ENCODE measurements at places on chromosomes 12 and 14.
A peak's percentile ranks its signal among the peaks of the same experiment; 100 is the strongest.

GRCh38 chr12:91397866-91398532 lies 215.4 kb upstream of the DCN start:
- no peak for DNase-seq

DNA sequence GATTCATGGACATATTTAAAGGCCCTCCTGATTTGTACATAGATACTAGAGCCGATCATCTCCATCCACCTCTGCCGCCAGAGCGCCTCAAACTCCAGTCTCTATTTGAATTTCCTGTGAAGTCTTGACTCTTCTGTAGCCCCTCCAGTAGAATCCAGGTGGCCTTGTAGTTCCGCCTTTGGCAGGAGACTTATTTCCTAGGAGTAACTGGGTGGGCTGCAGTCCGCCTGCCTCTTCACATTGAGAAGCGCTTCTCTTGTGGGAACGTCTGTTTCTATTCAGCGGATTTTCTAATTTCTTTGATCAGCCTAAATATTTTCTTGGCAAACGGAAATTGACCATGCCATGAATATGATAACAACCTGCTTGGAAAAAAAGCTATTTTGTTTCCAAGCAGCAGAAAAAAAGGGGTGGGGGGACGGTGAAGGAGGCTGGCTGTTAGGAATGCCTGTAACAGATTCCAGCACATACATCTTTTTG lies 9.0 kb upstream of the SIX1 start:
- no peak for DNase-seq

DNA sequence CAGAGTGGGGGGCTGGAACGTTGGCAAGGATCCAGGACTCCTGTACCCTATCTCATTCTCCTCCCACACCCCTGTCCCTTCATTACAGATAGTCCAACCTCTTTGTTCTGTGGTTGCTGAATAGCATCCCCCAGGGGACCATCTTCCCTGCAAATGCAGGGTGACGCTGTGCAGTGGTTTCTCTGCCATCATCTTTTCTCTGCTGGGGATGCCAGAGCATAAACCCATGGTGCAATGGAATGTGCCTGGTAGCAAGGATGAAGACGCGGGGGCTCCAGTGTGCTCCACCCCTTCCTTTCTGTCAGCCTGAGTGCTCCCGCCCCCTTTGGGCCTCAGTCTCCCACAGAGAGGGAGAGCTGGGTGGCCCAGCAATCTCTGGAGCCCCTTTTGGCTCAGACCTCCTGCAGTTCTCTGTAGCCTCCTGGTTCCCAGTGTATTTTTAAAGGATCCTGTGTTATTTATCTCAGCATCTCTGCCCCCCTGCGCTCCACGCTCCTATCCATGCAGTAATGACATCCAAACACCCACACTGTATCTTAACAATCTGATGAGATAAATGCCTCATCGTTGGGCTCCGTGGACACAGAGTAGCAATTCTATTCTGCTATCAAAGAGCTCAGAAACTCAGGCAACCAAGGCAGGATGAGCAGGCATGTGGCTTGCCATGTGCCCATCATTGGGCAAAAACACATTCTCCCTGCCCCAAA lies 212.8 kb downstream of the CACNA1C start:
- no peak for DNase-seq

DNA sequence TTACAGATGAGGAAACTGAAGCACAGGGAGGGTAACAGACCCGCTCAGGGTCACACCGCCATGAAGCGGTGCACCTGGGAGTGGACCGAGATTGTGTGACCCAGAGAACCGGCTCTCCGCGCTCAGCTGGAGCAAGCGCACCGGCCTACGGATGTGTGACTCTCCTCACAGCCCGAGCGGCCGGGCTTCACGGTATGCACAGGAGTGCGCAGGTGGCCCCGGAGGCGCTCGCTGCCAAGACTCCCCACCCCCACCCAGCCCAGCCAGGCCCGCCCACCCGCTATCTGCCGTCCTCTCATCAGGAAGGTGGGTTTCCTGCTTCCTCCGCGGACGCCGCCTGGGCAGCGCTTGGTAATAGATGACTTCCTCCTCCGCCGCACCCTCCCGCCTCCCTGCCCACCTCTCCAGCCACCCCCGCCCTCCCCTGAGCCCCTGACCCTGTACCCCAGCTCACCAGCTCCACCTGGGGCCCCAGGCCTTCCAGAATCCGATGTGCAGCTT lies 110.7 kb downstream of the NCOR2 start:
- no peak for DNase-seq

GRCh38 chr12:90871726-90872096 lies 83.3 kb downstream of the CCER1 start:
- DNase-seq = no peak

DNA sequence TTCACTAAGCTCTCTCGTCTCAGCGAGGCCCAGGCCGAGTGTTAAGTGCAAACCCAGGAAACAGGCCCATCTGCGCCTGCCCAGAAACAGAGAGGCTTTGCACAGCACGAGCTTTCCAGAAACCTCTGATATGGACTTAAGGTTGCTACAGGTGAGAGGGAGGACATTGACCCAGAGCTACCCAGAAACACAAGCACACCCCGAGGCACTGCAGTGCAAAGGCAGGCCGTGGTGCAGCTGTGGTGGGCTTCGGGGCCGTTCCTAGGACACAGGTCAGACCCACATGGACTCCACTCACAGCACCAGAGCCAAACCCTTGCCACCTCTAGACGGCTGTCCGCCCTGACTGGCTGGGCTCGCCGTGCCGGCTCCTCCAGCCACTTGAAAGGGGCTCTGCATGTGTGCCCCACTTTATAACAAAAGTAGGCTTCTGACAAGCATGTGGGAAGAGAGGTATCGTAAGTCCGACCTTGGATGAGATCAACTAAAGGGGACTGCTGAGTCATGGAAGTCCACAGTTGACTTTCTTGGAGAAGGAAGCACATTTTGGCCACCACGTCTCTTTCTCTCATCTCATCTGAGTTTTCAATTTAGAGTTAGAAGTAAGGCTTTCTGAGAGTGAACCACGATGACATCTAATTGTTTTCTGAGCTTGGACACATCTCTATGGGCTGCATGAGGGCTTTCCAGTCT lies 38.2 kb downstream of the CACNA2D4 start:
- DNase-seq = no peak

GRCh38 chr12:115998119-115998633 lies 279.3 kb downstream of the MED13L start:
- DNase-seq = peak; percentile 11

DNA sequence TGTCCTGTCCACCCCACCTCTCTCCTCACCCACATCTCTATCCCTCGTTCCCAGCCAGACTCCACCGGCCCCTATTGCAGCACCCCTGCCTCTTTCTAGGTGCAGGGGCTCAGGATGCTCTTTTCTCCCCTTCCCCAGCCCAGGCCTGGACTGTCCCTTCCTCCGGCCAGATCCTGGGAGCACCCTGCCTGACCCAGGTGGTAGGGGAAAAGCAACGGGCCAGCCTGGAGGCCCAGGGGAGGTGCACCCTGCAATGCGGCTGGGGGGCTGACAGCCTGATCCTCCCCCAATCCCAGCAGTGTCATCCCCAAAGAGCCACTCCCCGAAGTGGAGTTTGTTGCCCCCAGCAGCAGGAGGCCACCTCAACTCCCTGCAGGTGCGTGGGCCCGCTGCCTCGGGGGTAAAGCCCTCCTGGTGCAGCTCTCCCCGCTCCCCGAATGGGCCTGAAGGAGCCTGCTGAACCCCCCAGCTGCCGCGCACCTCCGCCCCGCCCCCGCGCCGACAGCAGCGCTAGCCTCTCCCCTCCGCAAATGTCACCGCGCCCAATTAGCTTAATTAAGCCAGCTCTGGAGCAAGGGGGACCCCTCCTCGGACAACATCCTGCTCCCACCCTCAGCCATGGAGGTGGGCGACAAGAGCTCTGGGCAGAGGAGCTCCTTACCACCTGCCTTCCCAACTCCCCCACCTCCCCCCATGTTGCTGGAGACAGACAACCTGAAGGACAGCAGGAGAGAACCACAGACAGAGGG lies 4.7 kb downstream of the NXPH4 start:
- DNase-seq = no peak

- no peak for DNase-seq
These were observed 372.1 kb upstream of the FAR2 start for GRCh38 chr12:28776913-28777422.

DNA sequence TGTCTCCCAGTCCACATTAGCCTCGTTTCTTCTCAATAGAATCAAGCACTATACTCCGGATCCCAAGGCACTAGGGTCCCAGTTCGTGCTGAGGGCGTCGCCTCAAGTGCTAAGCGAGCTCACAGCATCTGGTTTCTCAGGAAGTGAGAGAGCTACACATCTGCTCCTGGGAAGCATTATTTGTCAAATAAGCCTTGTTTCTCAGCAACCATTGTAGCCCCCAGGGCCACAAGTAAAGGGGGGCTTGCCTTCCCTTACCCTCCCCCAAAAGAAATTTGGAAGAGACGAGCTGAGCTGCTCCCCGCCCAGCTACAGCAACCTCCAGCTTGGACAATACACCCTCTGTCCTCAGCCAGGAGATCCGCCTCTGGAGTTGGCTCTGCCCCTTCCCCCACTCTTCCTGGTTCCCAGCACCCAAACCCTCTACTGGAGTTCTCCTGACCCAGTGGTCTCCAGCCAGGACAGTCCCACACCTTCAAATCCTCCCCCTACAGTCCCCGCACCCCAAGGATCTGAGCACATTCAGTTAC lies 5.7 kb upstream of the TNS2 start:
- DNase-seq = no peak

GRCh38 chr12:65465766-65466547 lies 187.5 kb downstream of the MSRB3 start:
- no peak for DNase-seq

GRCh38 chr14:32601906-32602305 lies 272.8 kb downstream of the AKAP6 start:
- DNase-seq = no peak

- no peak for DNase-seq
These were observed 35.5 kb downstream of the TSPAN11 start for GRCh38 chr12:30962047-30962446.

- no peak for DNase-seq
These were observed 29.0 kb downstream of the LGMN start for GRCh38 chr14:92719421-92719820.

DNA sequence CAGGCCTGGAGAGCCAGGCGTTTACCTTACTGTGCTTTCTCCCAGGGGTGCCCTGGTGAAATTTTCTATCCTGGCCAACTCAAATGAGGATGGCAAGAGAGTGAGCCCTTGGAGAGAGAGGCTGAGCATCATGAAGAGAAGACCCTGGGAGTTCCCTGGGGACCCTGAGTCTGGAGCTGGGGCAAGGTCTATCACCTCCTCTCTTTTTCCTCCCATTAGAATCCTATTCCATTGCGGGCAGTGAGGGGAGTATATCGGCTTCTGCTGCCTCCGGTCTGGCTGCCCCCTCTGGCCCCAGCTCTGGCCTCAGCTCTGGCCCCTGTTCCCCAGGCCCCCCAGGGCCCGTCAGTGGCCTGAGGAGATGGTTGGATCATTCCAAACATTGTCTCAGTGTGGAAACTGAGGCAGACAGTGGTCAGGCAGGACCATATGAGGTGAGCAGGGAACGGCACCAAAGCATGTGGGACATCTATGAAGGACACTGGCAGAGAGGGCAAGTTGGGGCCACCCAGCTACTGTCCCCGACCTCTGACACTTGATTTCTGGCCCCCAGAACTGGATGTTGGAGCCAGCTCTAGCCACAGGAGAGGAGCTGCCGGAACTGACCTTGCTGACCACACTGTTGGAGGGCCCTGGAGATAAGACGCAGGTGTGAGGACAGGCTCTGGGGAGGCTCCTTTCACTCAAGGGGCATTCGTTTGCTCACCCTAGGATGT lies 1.6 kb downstream of the ARHGEF25 start:
- DNase-seq = no peak

DNA sequence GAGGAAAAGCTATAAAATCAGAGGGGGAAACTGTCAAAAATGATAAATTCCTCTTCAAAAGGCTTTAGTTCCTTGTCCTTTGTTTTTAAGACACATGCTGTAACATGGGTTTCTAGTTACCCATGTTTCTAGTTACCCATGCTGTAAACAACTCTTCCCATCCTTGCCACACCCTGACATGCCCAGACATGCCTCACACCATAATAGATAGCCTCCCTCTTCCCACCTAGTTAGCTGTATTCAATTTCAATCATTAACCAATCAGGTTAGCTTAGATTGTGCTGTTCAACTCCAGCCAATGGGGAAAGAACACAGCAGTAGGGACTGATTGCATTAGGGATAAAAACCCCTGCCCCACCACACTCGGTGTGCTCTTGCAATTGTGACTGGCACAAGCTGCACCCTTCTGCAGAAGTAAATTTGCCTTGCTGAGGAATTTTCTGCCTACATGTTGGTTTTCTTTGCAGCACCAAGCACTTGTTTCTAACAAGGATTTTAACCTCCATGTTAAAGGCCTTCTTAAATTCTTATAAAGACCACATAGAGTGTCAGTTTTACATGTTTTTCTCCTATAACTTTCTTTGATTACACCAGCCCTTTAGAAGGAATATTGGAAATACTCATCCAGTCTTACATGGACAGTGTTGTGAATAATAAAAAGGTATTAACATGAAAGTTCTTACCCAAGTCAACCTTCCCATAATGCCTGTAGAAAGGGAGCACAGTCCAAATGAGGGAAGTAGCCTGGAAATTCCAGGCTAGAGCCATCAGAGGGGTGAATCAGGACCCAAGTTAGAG lies 32.5 kb upstream of the LALBA start:
- DNase-seq = no peak

GRCh38 chr12:132392389-132393244 lies 63.2 kb upstream of the GALNT9 start:
- DNase-seq = no peak

DNA sequence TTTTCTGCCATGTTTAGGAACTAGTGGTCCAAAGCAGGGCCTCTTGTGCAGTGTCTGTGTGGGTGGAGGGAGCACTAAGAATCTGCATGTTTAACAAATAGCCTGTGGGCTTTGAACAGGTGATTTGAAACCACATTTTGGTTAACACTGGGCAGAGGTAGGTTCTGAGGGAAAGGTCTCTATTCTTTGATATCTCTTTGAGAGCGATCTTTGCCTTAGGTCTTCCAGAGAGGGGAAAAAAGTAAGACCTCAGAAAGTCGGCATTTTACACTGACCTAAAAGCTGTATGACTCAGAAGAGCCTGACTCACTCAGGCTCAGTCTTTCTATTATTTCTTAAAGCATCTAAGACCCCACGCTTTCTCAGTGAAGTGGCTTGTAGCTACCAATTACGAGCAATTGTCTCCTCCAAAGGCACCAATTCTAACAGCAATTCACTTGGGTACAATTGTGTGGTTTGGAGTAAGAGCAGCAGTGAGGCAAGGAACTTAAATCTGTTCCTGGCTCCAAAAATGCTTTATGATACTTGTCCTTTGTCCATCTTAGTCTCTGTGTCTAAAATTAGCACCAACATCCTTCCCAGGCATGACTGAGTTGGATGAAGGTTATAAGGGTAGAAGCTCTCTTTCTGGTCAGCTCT lies 8.8 kb downstream of the EIF2B2 start:
- peak; percentile 25 for DNase-seq

- DNase-seq = no peak
These were observed 240 bp downstream of the BTG1 start for GRCh38 chr12:92145481-92145730.

GRCh38 chr14:22838631-22839041 lies 2.3 kb downstream of the MMP14 start:
- no peak for DNase-seq

GRCh38 chr12:109169686-109170085 lies 53.3 kb downstream of the ACACB start:
- DNase-seq = no peak

GRCh38 chr12:116719731-116720528 lies 17.9 kb downstream of the SPRING1 start:
- no peak for DNase-seq

GRCh38 chr14:31127690-31128089 lies 79.9 kb downstream of the HECTD1 start:
- no peak for DNase-seq

Data from amniotic stem cell (primary cell).